NB4 (cell line): ENCODE measurements at places on chromosomes 12 and 14.

DNA sequence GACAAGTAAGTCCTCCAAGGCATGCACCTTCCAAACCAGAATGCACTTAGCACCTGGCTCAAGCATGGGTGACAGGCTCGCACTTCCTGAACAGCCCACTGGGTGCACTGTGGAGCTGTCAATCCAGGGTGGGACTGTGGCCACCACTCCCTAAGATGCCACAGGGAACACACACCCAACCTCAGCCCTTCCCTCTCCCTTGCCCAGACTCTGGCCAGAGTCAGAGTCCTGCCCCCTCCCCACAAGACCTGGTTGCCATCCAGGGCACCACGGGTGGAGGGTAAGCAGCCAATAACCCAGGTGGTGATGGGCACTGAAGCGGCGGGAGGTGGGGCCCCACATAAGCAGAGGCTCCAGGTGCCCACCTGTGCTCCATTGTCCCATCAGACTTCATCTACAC lies 160.6 kb downstream of the MYRFL start:
- peak; percentile 36 for DNase-seq

GRCh38 chr14:99258876-99259726 lies 12.9 kb downstream of the BCL11B start:
- no peak for DNase-seq

GRCh38 chr12:32027684-32028365 lies 68.6 kb downstream of the RESF1 start:
- DNase-seq, result peak; percentile 65

DNA sequence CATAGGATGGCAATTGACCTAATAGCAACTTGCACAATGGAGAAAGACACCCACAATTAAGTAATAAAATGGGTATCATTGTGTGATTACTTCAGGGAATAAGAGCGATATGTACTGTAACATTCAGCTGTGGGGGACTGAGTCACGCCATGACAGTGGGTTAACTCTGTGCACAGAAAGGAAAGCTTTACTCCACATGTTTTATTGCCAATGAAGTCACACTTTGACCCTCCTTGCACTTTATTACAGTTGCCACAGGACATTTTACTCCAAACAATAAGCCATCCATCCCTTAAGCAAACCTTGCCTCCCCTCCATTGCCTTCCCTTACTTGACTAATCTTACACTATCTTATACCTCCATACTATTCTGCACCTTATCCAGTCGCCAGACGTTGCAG lies 403.1 kb downstream of the VRK1 start:
- DNase-seq, result no peak

DNA sequence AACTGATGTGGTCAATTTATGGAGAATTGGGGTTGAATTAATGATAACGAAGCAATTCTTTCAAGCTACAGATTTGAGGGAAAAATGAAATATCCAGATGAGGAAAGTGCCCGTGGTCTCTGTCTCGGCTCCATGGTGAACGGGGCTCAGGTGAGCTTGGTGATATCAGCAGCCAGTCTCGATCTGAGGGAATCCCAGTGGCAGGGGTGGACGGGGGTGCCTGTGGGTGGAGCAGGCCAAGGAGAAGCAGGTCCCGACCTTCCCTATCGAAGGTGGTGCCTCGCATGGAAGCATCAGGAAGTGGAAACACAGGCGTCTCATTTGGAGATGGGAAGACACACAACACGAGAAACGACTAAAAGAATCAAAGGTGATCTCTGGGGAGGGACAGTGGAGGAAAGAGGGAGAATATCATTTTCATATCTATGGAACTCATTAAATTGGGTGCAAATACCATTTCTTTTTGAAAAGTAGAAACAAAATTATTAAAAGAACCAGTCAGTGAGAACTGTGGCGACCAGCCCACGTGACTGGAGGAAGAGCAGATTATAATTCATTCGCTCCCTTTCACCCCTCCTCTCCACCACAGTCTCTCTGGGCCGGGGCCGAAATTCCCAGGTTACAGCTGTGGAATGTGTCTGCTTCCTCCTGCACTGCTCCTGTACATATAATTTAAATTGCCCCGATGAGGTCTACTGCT lies 354.3 kb upstream of the SFSWAP start:
- DNase-seq, result no peak

GRCh38 chr12:131959641-131960589 lies 10.2 kb downstream of the EP400 start:
- DNase-seq, result no peak

- no peak for DNase-seq
Observed at GRCh38 chr14:54935958-54936357, 33.3 kb upstream of the GCH1 start.

GRCh38 chr14:22939684-22940083 lies 10.5 kb upstream of the PRMT5 start:
- DNase-seq, result no peak

- no peak for DNase-seq
Observed at GRCh38 chr12:15472036-15472435, 149.7 kb downstream of the PTPRO start.

DNA sequence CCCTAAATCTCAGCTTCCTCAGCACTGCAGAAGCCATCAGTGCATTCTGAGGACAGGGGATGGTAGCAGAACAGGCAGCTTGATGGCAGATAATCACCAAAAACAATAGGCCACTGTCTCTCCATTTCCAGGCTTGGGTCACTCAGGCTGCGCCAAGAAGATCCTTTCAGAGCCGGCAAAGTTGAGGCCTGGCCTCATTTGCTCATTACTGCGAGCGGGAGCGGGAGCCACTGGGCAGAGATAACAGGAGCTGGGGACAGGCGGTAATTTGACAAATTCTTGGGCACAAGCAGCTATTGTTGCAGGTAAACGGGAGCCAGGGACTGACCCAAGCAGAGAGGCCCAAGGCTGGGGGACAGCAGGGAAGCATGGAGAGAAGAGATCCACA lies 2.1 kb downstream of the MSI1 start:
- DNase-seq, result no peak

GRCh38 chr14:90319634-90320541 lies 11.9 kb downstream of the NRDE2 start:
- no peak for DNase-seq

GRCh38 chr12:13208533-13209435 lies 12.3 kb downstream of the EMP1 start:
- DNase-seq, result peak; percentile 70

GRCh38 chr12:69556383-69556782 lies 28.9 kb upstream of the CCT2 start:
- DNase-seq, result no peak

DNA sequence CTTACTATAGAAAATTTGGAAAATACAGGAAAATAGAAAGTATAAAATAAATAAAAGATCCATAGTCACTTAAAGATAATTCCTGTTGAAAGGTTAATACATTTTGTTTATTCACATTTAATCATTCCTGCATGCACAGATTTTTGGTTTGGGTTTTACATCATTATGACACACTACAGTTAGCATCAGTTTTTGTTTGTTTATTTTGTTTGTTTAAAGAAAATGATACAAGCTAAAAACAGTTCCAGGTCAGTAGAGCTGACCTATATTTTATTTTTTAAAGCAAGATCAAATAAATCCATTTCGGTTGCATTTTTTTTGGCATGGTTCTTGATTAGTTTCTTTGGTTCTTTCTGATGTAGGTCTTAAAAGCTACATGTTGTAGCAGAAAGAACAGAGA lies 68.8 kb upstream of the CCDC91 start:
- DNase-seq, result no peak

DNA sequence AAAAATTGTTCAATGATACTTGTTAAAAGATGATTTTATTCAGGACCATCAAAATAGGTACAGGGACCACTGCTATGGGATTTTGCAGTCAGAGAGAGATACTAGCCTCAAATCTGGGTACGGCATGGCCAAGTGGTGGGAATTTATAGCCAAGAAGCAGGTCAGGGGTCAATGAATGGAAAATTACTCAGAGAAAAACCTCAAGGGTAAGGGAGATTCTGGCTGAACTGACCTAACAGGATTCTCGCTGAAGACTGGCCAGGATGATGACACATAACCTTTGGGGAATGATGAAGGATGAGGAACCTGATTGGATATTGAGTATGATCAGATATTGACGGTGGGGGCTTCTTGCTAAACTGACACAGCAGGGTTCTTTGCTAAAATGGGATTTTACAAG lies 32.7 kb downstream of the DEPDC4 start:
- DNase-seq, result no peak

DNA sequence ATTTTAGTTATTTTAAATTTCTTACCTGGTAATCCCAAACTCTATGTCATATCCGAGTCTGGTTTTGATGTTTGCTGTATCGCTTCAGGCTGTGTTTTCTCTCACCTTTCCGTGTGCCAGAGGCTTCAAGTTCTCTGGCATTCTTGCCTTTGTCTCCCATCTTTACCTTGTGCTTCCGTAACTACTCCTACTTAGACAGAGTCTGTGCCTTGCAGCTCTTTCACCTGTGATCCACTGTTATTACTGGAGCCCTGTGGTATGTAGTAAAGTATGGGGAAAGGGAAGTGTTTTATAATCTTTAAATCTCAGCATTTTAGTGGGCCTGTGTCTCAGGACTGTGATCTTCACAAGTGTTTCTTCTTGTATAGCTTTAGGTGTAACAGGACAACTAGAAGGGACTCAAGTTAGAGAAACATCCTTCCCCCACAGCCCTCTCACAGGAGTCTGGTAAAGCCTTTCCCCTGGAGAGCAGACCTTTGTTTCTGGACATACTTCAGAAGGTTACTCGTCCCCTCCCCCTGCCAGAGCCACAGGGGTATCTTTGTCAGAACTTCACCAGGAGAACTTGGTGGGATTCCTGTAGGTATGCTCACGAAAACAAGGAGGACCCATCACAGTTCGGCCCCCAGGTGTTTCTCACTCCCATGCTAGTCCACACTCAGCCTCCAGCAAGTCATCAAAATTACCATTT lies 11.1 kb downstream of the IFNG start:
- no peak for DNase-seq

DNA sequence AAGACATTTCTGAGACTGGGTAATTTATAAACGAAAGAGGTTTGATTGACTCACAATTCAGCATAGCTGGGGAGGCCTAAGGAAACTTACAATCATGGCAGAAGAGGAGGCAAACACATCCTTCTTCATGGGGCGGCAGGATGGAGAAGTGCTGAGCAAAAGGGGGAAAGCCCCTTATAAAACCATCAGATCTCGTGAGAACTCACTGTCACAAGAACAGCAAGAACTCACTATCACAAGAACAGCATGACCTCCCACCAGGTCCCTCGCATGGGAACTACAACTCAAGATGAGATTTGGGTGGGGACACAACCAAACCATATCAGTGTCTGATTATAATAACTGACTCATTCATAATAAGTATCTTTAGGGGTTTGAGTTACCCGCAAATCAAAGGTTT lies 6.4 kb downstream of the SLC39A9 start:
- DNase-seq, result no peak
